Stimulated activated CD8-positive, alpha-beta memory T cell treated with anti-CD3 and anti-CD28 coated beads, Interleukin-4, amount 100 ng/mL, for 1 hour (primary cell): ENCODE measurements at places on chromosomes 6 and 20.

- no peak for DNase-seq
Observed at GRCh38 chr6:9437836-9438235, 977.0 kb downstream of the TFAP2A start.

DNA sequence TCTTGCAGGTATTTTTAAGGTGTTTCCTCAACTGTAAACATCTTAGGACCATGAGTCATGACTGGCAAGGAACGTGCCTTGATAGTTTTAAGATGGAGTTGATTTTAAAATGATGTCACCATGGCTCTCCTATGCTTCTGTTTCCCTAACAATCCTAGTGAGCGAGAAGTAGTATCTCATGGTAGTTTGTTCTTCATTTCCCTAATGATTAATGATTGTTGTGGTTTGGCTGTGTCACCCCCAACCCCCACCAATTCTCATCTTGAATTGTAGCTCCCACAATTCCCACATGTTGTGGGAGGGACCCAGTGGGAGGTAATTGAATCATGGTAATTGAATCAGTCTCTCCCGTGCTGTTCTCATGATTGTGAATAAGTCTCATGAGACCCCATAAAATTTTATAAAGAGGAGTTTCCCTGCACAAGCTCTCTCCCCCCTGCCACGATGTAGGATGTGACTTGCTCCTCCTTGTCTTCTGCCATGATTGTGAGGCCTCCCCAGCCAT lies 16.8 kb upstream of the BNIP5 start:
- no peak for DNase-seq

DNA sequence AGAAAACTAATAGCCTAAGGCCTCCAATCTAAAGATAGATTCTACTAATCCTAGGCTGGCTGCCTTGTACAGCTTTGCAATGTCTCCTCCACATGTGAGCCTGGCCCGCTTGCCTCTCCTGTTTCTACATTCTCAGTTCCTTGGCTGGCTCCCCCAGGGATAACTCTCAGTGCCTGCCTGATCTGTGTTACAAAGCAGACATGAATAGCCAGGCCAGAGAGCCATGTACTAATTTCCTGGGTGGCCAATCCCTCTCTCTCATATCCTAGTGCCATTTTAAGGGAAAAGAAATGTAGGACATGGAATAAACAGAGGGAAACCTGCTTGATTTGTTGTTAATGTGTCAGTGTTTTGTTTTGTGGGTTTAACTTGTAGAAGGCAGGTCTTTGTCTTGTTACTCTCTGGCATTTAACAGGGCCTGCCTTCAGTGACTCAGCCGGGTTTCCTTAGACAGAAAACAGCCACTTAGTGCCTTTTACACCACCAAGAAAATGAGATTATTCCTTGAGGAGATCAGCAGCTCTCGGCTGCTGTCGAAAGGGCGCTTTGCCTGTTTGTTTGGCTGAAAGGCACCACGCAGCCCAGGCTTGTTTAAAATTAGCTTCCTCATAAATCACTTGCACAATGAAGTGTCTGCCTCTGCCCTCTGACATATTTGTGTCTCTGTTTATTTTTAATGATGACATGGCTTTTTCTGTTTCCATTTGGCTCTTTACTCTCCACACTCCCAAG lies 702.7 kb downstream of the MAFB start:
- no peak for DNase-seq

DNA sequence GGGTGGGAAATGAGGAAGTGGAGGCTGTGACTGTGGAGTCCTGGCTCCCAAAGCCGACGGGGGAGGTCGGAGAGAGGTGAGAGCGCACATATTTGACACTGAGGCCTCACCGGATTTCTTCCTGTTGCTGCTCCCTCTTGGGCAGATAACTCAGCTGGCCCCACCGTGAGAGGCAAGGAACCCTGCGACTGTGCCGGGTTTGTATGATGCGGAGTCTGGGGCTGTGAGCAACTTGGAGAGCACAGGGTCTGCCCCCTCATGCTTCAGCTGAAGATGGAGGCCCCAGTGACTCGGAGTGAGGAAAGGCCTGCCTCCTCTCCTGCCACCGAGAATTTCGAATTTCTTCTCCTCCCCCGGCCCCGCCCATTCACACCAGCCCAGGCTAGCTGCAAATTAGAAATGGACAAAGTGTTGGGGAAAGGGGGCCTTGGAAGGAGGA lies 160.6 kb downstream of the GRM4 start:
- no peak for DNase-seq

- DNase-seq, result no peak
Observed at GRCh38 chr6:143176090-143177021, 115.7 kb downstream of the AIG1 start.

GRCh38 chr20:48562586-48563116 lies 265.1 kb downstream of the PREX1 start:
- DNase-seq, result no peak

DNA sequence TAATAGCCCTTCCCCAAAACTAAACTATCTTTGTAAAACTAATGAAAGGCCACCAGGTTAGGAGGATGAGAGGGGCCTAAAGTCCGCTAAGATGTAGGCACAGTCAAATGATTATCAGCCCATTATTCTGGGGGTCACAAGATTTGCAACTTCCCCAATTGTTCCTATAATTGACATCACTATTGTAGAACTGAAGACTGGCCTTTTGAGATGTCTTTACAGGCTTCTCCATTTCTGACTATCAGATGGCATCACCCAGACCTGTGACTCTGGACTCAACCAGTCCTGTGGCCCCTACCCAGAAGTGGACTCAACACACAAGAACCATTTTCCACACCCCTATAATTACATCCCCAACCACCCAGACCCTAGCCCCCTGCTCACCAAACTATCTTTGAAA lies 61.5 kb upstream of the MAP7 start:
- no peak for DNase-seq

GRCh38 chr6:119348096-119348747 lies 1.3 kb downstream of the MAN1A1 start:
- no peak for DNase-seq

DNA sequence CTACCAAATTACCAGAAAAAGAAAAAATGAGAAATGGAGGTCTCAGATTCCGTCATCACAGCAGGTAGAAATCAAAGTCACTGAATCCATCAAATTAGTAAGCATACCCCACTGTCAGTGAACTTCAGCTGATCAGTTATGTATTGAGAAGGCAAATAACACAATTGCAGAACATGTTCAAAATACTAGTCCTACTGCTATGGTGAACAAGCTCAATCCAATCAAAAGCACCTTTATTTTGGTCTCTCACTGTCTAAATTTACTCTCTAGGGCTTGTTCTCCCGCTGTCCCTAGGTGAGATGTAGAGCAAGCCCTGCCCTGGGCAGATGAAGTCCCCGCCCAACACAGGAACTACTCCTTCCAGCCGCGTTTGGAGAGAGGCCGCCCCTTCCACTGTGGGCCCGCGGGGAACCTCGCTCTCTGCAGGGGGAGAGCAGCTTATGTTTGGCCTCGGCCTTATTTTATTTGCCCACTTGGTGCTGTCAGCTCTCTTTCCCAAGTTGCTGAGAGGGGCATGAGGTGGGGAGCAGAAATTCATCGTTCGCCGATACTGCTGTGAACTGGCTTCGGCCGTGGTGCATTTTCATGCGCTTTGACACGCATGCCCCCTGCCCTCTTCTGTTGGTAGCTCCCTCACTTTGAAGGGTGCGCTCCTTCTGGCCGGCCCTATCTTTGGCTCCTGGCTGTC lies 14.3 kb upstream of the MAP1LC3A start:
- no peak for DNase-seq

- no peak for DNase-seq
Observed at GRCh38 chr6:5763407-5763806, 243.3 kb downstream of the NRN1 start.
